ENCODE measurements at places on chromosomes 2 and 18.

DNA sequence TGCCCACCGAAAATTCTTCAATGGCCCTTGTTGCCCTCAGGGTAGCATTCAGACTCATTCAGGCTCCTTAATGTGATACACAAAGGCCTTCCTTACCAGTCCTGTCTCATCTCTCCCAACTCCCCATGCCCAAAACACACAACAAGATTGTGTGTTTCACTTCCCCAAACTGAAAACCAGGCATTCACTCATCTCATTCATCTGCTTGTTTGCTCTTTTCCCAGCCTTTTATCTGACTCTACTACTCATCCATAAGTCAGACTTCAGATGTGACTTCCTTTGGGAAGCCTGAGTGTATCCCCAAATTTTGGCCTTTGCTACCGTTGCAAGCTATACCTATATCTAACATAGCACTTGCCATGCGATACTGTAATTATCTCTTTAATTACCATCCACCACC, 9.7 kb upstream of the SLC39A10 start:
- no peak for DNase-seq

GRCh38 chr2:183010112-183010511, 28.1 kb downstream of the NCKAP1 start:
- DNase-seq: no peak

DNA sequence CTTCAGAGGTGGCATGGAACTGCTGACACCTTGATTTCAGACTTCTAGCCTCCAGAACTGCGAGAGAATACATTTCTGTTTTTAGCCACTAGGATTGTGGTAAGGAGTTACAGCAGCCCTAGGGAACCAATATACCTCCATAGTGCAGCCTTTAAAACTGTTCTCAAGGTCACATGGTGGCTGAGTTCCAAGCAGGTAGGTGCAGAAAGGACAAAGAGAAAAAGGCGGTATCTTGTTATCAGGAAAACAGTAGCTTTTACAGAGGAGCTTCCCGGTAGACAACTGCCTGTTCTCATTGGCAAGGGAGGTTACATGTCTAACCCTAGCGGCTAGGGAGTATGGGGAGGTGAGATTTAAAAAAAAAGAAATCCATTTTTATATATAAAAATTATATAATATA, 96.2 kb upstream of the BCL2L11 start:
- DNase-seq: no peak

DNA sequence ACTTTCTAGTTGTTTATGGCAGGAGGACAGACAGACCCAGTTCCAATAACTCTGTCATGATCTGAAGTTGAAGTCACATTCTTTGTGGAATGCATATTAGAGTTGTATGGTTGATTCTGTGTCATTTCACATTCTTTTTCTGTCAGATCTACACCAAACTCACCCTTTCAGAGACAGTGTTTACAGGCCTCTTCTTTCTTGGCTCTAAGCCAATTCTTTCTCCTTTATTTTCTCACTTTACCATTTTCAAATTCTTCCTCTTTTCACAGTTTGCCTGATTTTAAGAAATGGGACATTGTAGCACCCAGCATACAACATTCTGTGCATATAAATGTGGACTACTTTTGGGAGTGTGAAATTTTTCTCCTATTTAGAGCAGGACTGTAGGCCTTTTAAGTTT, 103.7 kb downstream of the CCDC85A start:
- no peak for DNase-seq

DNA sequence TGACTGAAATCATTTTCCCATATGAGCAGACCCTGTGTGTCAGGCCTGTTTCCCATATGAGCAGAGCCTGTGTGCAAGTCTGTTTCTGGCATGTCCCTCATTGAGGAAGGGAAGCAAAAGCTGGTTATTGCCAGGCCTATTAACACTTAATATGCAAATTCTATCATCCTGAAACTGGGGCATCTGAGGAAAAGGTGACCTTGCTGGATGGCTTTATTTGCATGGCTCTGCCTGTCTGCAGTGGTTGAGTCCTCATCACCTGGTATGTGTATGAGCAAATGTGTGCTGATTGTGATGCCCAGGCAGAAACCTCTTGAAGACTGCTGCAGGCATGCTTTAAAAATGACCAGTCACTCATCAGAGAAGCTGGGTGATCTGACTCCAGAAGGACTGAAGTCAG, 31.2 kb downstream of the EIF4E2 start:
- DNase-seq: no peak

GRCh38 chr2:102276549-102277201, 34.7 kb upstream of the IL1RL1 start:
- DNase-seq: no peak

DNA sequence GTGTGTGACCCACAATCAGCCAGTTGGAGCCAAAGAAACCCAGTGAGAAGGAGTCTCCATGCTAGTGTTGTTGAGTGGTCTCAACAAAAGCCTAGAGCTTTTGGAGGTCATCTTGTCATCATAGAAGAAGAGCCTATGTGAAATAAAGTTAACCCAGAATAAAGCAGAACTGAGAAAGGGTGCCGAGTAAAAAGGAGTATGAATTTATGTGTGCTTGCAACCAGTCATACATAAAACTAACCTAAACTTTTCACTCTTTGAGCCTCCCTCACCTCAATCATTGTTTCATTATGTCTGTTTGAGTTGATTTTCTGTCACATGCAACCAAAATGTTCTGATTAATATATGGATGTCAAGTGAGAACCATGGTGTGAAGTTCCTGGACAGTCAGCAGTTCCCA, 599.3 kb upstream of the ZEB2 start:
- no peak for DNase-seq

GRCh38 chr2:236888794-236889780, 196.6 kb upstream of the COPS8 start:
- DNase-seq: no peak

DNA sequence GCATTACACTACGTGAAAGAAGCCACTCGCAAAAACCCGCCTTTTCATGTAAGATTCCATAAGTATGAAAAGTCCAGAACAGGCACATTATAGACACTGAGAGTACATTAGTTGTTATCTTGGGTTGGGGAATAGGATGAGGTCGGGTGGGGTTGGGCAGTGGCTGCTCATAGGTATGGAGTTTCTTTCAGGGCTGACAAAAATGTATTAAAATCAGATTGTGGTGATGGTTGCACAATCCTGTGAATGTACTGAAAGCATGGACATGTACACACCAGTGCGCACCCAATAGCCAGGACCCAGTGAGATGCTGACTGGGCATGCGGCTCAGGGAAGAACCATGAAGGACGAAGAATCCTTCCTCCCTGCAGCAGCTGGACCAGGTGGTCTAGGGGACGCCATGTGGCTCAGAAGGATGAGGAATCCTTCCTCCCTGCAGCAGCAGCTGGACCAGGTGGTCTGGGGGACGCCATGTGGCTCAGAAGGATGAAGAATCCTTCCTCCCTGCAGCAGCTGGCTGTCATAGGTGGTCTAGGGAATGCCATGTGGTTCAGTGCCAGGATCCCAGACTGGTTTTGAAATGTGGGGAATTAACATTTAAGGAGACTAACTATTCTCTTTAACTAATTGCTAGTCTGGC, 50.1 kb downstream of the MBP start:
- DNase-seq: no peak

DNA sequence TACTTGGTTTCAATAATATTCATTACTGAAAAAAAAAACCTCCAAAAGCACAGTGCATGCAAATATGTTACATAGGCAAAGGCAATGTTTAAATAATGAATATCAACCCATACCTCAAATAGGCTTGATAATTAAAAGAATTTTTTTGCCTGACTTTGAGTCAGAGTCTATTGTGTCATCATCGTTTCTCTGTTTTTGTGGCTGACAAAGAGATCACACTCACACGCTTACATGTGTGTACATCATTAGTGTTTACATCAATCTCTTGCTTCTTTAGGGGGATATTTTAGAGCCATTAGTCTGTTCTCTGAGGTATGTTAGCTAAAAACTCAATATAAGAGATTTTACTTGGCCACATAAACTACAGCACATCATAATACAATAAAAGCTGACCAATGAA, 150.3 kb upstream of the MMADHC start:
- no peak for DNase-seq

DNA sequence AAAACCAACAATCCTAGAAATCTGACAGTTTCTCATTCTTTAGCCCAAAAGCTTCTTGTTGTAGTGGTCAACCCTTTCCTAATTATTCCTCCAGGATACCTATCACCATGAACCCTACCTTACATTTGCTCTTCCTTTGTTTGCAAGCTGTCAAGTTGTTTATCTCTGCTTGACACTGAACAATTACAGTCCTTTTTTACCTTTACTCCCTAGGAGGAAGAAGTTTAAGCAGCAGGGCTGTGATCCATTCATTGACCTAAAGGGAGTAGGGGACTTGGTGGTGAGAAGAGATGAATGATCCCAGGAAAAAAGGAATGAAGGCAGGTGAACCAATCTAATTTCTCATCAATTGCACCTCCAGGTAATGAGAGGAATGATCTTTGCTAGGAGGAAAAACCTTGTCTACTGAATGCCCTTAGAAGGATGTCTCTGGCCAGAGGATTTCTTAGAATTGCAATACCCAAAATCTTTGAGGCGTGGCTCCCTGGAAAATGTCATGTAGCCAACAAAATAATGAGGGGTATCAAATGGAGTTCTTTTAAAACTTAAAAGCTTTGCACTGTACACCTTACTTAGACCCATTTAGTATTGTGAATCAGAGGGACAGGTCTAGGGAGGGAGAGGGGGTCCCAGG, 47.7 kb downstream of the MREG start:
- DNase-seq: no peak

- DNase-seq: no peak
Measured at GRCh38 chr2:190271783-190272456, 47.7 kb downstream of the HIBCH start.

GRCh38 chr2:22904126-22904684, 480.8 kb upstream of the KLHL29 start:
- DNase-seq: no peak

- peak; percentile 68 for DNase-seq
Measured at GRCh38 chr2:74834792-74835755, 1.1 kb downstream of the HK2 start.

- DNase-seq: no peak
Measured at GRCh38 chr2:161044921-161045320, 115.3 kb upstream of the TANK start.

GRCh38 chr2:88521445-88522073, 69.1 kb upstream of the FOXI3 start:
- no peak for DNase-seq

DNA sequence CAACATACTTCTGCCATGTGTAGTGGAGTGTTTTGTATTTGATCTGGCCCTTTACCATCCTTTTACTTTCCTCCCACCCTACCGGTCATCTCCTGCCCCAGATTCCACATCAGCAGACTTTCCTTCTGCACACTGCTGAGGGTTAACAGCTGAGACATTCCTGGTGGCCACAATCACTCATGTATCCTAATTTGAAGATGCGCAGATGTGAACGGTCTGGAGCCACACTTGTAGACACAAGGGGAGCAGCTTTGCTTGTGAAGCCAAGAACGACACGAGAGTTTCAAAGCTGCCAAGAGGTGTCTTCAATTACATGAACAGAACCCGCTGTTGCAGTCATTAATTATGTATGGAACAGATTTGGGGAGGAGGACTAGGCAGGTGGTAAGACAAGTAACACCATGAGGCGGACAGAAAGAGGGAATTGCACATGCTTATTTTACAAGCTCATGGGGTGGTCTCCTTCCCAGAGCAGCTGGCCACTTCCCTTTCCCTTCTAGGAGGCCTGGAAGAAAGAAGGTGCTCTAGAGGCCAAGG, 260.7 kb upstream of the KLHL29 start:
- DNase-seq: no peak

Measured in activated CD4-positive, alpha-beta T cell treated with anti-CD3 and anti-CD28 coated beads, Interleukin-2, amount 50 U/mL, for 24 hours (primary cell).